NCI-H187 treated with DMSO at 0.1 percent for 48 hours (cell line): ENCODE measurements at places on chromosomes 5 and 9.

DNA sequence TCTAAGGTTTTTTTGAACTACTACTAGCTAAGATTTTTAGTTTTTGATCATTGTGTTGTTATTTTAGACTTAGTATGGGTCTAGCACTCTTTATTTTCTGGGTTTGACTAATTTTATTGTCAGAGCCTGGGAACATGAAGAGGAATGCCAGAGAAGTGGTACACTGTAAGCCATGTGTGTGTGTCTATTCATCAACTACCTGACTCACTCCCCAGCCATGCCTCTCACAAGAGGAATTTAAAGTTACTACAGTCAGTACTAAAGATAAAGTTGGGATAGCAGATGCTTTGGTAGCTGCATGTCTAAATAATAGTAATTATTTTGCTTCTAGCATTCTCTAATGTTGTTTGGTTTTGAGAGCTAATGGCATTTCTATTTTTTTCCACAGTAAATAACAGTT is 264.8 kb downstream of the CSNK1G3 start:
- no peak for DNase-seq

GRCh38 chr5:178507151-178507932 is 82.9 kb downstream of the COL23A1 start:
- no peak for DNase-seq

DNA sequence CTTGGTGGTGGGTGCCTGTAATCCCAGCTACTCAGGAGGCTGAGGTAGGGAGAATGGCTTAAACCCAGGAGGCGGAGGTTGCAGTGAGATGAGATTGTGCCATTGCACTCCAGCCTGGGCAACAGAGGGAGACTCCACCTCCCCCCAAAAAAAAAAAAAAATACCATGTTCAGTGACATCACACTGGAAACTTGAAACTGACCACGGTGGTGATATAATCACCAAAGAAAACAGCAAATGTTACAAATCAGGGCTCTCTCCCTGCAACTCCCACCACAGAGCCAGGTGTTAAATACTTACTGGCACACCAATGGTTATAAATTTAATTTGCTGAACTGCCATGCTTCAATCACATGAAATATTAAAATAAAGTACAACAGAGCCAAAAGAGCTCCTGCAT is 81.4 kb downstream of the ZNF608 start:
- DNase-seq: no peak

GRCh38 chr5:61619777-61620518 is 287.9 kb downstream of the ZSWIM6 start:
- DNase-seq: no peak

DNA sequence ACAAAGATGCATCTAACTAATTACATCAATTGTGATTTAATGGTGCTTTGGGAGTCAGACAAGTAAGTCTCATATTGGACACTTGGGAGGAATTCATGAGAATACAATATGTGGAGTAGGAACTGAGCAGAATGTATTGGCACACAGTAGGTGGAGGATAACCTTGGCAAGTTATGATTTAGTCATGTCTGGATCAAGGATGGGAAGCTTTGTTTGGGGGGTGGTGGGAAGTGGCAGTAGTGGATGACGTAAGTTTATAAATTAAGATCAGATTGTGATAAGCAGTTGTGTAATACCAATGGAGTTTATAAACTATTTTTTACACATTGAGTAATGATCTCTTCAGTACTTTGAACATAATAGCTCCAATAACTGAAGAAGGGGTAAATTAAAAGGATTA is 67.0 kb downstream of the SGCD start:
- no peak for DNase-seq

- no peak for DNase-seq
Measured at GRCh38 chr5:53052499-53052898, 57.1 kb downstream of the MOCS2 start.

DNA sequence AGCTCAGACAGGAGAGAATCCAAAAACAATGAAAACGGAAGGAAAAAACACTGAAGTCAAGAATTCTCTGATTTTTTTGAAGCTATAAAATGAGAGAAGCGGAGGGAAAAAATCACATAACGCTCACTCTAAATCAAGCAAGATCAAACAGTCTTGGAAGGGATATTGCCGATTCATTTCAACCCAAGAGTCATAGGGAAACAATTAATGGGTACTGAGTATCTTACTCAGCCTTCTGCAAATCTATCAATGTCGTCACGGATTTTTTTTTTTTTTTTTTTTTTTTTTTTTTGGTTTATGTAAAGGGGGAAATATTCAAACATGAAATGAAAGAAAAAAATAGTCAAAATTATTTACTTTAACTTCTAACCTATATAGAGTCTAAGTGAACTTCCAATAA is 9.5 kb downstream of the MEF2C start:
- no peak for DNase-seq

- peak; percentile 38 for DNase-seq
Measured at GRCh38 chr5:73668486-73669111, 42.6 kb downstream of the ARHGEF28 start.

GRCh38 chr5:73160239-73160671 is 12.7 kb upstream of the TMEM174 start:
- no peak for DNase-seq

GRCh38 chr5:76542241-76542640 is 81.0 kb downstream of the F2RL2 start:
- no peak for DNase-seq

DNA sequence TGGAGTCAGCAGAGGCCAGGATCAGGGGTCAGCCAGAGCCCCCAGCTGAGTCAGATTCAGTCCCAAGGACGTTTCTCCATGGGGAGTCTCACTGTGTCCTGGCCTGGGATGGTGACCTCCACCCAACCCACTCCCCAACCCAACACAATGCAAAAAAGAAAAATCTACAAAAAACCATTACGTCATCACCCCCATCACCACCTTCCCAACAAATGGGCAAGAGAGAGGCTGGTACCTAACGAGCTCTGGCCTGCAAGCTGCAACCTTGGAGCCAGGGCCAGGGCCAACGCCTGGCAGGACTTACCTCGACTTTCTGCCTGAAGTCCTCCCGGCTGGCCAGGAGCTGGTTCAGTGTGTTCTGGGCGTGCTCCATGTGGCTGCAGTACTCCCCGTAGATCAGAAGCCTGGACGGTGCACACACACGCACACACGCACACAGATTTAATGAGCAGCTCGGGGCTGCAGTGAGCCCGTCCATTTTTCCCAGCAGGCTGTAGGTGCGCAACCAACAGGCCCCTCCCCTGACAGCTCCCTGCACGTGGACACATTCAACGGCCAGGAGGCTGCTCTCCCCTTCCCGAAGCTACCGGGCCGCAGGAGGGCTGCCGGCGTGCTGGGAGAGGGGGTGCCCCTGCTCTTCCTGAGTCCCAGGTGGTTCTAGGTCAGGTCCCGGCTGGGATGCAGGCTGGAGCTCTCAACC is 59.4 kb upstream of the SARDH start:
- no peak for DNase-seq

- no peak for DNase-seq
Measured at GRCh38 chr9:114900942-114901802, 29.2 kb downstream of the TNFSF8 start.

GRCh38 chr9:89432986-89433530 is 64.9 kb downstream of the SEMA4D start:
- no peak for DNase-seq

- no peak for DNase-seq
Measured at GRCh38 chr9:133978899-133979272, 13.2 kb downstream of the VAV2 start.

- no peak for DNase-seq
Measured at GRCh38 chr9:91033797-91034196, 232.2 kb downstream of the SYK start.

DNA sequence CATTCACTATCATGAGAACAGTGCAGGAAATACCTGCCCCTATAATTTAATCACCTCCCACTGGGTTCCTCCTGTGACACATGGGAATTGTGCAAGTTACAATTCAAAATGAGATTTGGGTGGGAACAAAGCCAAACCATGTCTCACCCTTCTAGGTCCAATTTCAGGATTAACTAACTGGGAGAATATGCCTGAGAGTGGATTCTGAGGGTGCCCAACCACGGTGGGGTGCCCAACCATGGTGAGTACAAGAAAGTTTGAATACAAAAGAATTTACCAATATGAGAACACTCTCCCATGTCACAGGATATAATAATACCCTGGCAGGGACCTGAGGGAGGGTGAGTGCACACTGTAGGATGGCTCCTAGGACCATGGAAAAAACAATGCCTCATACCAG is 17.2 kb upstream of the GDA start:
- no peak for DNase-seq

DNA sequence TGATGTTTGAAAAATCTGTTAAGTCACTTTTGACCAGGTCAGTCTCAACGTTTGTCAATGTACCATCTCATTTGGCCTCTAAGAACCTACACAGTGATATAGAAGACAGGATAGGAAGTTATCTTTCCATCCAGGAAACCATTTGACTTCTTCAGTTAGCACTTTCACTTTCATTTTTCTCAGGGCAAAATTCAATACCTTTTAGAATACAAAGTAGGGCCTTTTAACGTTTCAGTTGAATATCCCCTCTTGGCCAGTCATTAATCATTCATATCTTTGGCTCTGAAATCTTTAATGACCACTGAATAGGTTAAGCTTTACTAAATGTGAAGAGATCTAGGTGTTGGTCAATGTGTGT is 101.1 kb upstream of the GNAQ start:
- DNase-seq: no peak

DNA sequence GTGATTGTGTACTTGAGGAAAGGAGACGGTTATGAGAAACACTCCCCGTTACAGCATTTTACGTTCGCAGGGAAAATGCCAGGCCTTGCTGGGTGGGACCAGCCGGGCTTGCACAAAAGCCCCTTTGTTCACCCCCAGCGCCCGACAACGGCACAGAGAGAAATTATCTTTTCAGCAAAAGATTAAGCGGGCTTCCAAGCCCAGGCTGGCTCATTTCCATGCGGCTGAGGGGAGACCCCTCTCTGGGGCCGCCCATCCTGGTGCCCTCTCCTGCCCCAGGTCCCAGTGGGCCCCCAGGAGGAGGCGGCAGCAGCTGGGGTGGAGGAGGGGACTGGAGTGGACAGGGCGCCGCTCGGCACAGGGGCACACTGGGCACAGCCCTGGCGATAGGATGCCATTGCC is 50.8 kb upstream of the NOTCH1 start:
- DNase-seq: no peak

- no peak for DNase-seq
Measured at GRCh38 chr5:79936646-79937216, 54.3 kb downstream of the MTX3 start.

DNA sequence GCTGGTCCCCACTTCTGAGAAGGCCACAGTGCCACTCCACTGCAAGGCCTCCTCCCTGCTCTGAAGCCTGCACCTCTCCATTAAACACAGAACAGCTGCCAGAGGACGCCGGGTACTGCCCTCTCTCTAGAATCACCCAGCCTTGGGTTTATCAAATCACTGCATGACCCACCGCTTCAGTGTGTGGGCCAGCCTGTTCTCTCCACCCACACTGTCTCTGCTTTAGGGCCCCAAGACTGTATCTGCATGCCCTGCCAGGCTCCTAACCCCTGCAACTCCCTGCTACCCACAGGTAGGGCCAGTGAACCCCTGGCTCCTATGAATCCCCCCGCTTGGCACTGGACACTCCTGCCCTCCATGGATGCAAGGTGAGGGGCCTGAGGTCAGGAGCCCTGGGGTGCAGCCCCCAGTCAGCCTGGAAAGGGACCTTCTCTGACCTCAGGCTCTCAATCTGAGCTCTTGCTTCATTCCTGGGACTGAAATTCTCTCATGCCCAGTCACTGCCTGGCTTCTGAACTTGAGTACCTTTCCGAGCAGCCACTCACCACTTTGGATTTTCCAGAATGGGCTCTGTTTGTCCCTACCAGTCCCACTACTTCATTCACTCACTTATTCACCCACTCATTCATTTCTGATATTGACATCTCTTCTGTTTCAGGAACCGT is 206.3 kb downstream of the GABBR2 start:
- no peak for DNase-seq

DNA sequence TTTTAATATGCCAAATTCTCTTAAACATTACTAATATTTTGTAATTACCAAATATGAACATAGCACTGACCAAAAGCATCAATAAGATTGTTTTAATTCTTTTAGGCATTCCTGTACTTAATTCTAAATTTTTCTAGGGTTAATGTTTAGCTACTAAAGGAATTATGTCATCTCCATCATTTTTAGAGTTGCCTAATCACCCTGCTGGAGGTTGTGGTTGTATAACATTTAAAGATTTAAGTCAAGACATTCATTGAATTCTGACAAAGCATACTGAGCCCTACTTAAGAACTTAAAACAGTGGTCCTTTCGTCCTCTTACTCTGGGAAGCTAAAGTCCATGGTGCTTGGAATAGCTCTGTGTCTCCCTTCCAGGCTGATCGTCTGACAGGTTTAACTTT is 28.1 kb upstream of the DAB2 start:
- DNase-seq: no peak

GRCh38 chr5:84436866-84437265 is 52.2 kb upstream of the EDIL3 start:
- no peak for DNase-seq

GRCh38 chr9:133516961-133517350 is 7.8 kb downstream of the MYMK start:
- no peak for DNase-seq

DNA sequence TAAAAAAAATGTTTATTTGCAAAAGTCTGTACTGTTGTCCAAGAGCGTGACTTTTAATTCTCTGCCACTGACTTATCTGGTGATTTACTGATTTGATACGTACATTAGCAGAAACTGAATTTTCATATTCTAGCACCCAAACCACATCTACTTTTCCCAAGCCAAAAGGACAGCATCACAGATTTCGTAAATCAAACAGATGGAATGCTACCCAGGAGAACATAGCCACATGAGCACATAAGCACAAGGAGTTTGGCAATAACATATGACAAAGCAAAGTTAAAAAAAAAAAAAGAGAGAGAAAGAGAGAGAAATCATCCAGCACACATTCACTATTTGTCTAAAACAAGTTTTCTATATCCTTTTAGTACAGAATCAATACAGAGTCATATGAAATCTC is 83.7 kb downstream of the HINT1 start:
- DNase-seq: no peak

- no peak for DNase-seq
Measured at GRCh38 chr5:108711898-108712297, 35.8 kb upstream of the FER start.
